ENCODE measurements at places on chromosomes 5 and 9. TPM values are rescaled to one million over a fixed set of nuclear protein-coding genes. Genes with fewer than 3 reads are reported as not detected.

LHX3 gene
- not detected for total RNA-seq

SNCAIP gene
- total RNA-seq: 30.0 TPM

SHROOM1 gene
- 5.2 TPM for total RNA-seq

RORB gene
- under 0.01 TPM for total RNA-seq

LIFR gene
- 50.7 TPM for total RNA-seq

TOR4A gene
- total RNA-seq: 14.9 TPM

DMRT3 gene
- total RNA-seq: not detected

TSSK1B gene
- total RNA-seq: not detected

OR13C4 gene
- 0.16 TPM for total RNA-seq

FBXL7 gene
- total RNA-seq: 23.9 TPM

WWC1 gene
- 0.31 TPM for total RNA-seq

WHRN gene
- under 0.01 TPM for total RNA-seq

WDR5 gene
- total RNA-seq: 23.2 TPM

CCDC152 gene
- total RNA-seq: 0.06 TPM

SLC4A9 gene
- under 0.01 TPM for total RNA-seq

IFNA2 gene
- not detected for total RNA-seq

PCDHGA3 gene
- total RNA-seq: 0.32 TPM

ADAMTS19 gene
- not detected for total RNA-seq

IL5 gene
- total RNA-seq: not detected

ADGRV1 gene
- under 0.01 TPM for total RNA-seq

SOHLH1 gene
- not detected for total RNA-seq

CAPSL gene
- not detected for total RNA-seq

NEUROG1 gene
- total RNA-seq: not detected

GGTA1 gene
- total RNA-seq: 0.16 TPM

LCP2 gene
- total RNA-seq: 2.1 TPM

PNPLA7 gene
- total RNA-seq: 0.49 TPM

FCN2 gene
- total RNA-seq: not detected

LOX gene
- 90.4 TPM for total RNA-seq

BTNL8 gene
- total RNA-seq: not detected

All from bladder microvascular endothelial cell (primary cell).